ENCODE measurements at places on chromosomes 16 and 17.

DNA sequence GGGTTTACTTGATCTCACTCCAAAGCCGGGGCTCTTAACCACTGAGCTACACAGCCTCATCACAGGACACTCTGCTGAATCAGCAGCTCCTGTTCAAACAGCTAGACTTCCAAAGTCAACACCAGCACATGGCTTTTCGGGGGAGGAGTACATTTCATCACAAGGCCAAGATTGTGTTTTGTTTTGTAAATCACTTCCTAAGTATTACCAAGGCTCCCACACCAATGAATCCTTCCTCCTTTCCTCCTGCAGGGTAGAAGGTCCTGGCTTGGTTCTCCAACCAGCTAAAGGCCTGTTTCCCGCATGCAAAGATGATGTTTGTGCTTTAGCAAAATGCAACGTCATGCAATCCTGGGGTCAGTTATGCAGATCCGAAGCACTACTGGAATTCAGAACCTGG lies 152.5 kb downstream of the XYLT1 start:
- no peak for DNase-seq

DNA sequence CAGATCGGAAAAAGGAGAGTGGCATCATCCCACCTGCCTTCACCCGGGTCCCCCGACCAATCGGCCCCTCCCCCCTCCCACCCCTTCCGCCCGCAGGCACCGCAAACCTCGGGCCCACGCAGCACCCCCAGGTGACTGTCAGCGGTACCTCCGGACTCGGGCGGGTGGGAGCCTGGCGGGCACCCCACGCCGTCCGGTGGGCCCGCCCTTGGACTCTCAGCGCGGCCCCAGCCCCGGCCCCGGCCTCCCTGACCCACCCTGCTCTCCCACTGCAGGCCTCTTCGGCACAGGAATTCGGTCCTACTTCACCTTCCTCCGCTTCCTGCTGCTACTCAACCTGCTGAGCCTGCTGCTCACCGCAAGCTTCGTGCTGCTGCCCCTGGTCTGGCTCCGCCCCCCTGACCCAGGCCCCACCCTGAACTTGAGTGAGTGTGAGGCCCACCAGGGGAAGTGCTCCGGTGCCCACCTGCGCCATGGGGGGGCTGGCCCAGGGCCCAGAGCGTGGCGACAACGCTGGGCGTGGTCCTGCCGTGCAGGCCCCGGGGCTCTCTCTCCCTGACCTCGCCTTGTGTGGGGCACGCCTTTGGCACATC lies 1.6 kb downstream of the TMC8 start:
- peak; percentile 67 for DNase-seq

- DNase-seq = no peak
These were observed 275.3 kb downstream of the PARN start for GRCh38 chr16:14354561-14355351.

DNA sequence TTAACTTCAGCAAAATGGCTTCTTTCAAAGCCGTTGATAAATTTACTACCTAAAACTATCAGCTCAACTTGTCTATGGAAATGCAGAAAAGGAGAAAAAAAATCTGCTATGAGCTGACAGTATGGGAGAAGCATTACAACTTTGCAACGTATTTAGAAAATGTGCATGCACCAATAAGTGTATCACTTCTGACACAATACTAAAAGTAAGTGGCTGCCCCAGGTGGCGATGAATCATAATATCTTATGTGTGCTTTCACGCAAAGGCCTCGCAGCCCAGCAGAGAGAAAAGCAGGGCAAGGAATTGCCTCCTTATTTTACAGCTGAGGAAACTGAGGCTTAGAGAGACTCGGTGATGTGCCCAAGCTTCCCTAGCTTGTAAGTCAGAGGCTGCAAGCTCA lies 101.8 kb downstream of the SALL1 start:
- no peak for DNase-seq

DNA sequence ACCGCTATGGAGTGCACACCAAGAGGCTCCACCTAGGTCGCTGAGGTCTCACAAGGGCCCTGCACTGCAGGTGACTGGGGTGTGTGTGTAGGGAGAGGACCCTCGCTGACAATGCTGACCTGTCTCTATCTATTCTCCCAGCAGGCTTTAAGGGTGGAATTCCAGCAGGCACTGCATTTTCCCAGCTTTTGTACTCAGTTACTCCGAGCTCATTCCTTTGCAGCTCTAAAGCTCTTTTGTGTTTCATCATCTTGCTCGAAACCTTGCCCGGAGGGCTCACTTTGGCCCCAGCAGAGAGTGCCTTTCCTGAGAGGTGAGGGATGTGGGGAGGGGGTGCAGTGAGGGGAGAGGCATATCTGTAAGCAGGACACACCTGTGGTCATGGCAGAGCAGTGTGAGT lies 39.3 kb downstream of the SMPD3 start:
- DNase-seq = no peak

DNA sequence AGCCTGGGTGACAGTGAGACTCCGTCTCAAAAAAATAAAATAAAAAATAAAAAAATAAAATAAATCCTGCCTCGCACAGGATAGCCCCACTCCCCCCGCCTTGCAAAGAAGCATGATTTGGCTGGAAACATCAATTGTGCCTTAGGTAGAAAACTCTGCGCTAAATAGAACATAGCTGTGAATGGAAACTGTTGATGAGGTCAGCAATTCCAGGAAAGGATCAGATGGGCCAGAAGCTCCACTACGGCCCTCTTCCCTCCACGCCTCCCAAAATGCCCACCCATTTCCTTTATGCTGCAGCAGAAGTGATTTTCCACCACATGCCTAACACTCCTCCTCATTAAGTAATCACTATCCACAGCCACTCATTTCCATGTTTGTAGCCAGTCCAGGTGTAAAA lies 473.4 kb downstream of the XYLT1 start:
- DNase-seq = no peak

DNA sequence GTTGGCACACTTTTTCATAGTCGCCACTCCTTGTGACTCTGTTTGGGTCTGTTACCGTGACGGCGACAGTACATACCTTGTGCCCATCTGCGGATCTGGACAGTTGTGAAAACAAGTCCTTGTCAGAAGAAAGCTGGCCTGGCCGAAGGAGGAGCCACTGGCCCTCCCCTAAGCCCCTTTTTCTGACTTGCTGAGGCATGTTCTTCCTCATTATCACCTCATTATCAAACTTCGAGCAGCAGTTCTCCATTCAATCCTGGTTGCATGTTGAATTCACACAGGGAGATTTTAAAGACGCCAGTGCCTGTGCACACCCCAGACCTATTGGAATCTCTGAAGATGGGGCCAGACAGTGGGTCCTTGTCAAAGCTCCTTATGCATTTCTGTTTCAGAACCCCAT lies 61.1 kb downstream of the CYLD start:
- DNase-seq = no peak

- no peak for DNase-seq
These were observed 240.0 kb downstream of the NTN1 start for GRCh38 chr17:9261081-9262012.

DNA sequence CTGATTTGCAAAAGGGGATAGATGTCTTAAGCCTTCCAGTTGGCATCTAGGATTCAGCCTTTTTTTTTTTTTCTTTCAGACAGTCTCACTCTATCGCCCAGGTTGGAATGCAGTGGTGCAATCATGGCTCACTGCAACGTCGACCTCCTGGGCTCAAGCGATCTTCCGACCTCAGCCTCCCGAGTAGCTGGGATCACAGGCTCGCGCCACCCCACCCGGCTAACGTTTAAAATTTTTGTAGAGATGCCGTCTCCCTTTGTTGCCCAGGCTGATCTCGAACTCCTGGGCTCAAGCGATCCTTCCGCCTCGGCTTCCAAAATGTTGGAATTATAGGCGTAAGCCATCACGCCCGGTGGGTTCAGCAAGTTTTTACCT lies 571 bp upstream of the CCP110 start:
- DNase-seq = no peak

DNA sequence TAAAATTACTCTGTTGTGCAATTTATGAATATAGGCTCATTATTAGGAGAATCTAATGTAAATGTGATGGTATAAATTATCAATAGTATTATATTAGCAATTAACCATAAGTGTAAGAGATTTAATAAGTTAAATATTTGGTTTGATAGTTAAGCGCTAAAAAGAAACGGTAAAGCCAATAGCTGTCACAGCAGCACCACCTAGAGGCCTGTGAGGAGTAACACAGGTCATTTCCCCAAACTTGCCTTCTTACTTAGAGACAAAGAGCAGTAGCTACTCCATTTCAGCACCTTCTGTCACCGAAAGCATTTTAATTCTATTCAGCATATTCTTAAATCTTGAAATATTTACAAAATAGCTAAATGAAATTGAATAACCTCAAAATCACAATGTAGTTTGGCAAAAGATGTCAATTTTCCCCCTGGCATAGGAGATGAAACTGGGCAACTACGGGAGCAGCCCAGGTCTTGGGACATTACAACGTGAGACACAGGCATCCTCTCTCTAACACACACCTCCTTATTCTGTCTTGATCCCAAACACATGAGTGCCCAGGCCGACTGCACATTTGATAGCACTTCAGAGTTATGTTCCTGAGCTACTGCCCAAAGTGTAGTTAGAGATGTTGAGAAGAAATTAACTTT lies 14.3 kb upstream of the DYNLRB2 start:
- DNase-seq = peak; percentile 43

GRCh38 chr16:66382966-66383299 lies 16.4 kb downstream of the CDH5 start:
- no peak for DNase-seq

GRCh38 chr16:47581114-47581513 lies 120.0 kb downstream of the PHKB start:
- no peak for DNase-seq

GRCh38 chr16:30437511-30438046 lies 7.7 kb upstream of the DCTPP1 start:
- DNase-seq = no peak

DNA sequence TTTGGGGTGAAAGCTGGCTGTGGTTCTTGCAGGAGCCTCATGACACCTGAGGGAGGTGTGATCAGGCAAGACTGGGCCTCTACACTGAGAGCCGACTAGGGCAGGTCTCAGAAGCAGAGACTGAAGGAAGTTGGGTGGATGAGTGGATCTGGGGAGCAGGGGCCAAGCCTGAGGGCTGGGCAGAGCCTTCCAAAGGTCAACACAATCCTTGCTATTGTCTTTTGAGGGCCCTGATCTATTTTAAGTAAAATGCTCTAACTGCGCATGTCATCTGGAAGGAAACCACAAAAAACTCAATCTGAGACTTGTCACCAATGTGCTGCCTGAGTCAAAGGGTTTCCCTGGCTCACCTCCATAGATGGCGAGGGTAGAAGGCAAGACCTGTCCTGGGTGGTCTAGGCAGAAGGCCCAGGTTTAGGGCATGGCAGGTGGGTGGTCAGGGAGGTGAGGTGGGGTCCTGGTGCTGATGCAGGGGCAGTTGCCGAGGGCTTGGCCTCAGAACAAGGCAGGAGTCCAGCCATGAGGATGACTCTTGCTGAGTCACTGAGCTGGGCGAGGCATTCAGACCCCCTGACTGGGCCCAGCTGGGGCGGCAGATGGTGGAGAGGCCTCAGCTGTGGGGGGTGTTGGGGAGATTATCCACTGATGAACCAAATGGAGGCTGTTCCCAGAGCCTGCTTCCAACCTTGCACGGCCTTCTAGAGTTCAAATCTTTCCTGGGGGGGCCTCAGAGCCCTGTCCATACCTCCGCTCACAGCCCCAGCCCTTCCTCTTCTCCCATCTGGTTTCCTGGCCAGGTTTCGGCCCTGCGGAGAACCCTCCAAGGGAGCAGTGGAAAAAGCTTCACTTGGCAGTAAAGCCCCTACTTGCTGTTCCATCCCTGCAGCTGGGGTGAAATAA lies 5.1 kb downstream of the MVP start:
- no peak for DNase-seq

DNA sequence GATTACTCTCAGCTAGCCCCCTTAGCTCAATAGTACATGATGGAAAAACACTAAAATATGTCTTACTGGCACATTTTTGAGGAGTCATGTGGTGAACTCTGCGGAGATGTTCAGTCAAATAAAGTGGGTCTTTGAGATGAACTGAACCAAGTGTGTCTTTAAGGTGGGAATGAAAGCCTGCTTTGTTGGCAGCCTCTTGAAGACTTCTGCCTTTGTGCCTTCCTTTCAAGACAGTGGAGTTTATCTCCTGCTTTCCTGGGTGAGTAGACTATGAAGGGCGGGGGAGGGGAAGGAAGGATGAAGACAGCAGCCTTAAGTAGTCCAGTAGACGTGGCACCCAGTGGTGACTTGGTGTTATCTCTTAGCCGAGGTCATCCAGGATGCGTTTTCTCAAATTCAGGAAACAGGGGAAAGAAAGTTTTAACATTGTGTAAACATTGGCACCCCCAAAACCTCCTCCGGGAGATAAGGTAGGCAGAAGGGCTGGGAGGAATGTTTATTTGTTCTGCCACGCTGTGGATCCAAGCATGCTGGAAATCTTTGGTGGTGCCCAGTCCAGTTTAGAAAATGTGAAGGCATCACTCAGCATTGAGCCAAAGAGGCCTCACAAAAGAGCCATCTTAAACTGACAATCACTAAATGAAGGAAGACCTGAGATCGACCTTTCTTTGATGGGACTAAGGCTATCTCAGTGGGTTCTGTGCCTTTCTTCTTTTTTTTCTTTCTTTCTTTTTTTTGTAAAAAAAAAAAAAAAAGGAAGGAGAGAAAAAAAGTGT lies 220.6 kb downstream of the FTO start:
- no peak for DNase-seq

DNA sequence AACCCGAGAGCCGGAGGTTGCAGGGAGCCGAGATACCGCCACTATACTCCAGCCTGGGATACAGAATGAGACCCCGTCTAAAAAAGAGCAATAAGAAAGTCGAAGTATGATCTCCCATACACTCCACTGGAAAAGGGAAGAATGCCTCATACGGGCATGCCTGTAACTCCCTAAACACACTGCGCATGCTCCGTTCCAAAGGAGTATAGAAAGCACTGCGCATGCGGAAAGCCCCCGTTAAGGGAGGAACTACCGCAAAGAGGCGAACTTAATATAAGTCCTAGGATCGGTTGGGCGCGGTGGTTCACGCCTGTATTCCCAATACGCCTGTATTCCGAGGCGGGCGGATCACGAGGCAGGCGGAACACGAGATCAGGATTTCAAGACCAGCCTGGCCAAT lies 313.1 kb upstream of the ERCC4 start:
- no peak for DNase-seq

DNA sequence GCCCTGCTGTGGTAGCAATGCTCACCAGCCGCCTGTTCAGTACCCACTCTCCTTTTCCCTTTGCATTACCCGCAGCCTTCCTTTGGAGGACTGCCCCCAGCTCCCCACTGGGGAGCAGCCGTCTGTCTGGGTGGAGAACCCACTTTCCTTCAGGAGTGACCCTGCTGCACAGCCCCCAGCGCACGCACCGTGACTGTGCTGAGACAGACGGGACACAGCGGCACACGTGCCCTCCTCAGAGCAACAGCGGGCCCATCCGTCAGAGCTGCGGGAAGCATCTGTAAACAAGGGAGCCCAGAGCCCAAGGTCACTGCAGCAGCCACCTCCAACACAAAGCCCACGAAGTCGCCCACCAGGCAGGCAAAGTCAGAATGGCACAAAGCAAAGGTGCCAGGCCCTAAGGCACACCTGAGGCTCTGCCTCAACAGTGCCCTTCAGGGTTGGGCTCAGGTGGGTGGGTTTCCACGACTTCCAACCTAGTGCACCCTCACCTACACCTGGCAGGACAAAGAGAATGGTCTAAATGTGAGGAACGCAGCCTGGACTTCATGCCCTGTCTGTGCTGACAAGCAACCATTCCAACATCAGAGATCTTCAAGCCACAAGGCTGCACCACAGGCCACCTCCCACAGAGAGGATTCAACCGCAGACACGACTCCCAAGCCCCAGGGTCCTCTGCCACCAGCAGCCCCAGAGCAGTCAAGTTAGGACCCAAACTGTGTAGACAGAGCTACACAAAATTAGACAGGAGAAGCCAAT lies 9.9 kb downstream of the AXIN1 start:
- DNase-seq = no peak
